ENCODE measurements at places on chromosomes 2 and 18.

DNA sequence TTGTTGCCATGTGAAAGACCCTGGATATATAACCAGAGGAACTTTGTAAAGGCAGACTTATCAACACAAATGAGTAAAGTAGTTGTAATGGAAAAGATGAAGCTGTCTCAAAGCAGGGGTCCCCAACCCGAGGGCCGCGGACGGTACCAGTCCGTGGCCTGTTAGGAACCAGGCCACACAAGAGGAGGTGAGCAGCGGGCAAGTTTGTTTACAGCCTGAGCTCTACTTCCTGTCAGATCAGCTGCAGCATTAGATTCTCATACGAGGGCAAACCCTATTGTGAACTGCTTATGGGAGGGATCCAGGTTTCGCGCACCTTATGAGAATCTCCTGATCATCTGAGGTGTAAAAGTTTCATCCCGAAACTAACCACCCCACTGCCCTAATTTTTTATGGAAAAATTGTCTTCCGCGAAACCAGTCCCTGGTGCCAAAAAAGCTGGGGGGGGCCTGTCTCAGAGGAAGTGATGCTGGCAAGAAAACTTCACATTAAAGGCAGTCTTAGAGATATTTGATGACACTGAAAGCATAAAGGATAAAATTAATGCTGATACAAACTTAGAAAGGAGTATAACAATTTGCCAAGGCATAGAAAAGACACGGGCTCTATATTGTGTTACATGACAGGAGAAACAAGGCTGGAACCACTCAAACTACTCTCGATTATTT is 57.5 kb upstream of the MSTN start:
- DNase-seq = no peak

GRCh38 chr18:54883816-54884604 is 55.7 kb downstream of the RAB27B start:
- DNase-seq = no peak

DNA sequence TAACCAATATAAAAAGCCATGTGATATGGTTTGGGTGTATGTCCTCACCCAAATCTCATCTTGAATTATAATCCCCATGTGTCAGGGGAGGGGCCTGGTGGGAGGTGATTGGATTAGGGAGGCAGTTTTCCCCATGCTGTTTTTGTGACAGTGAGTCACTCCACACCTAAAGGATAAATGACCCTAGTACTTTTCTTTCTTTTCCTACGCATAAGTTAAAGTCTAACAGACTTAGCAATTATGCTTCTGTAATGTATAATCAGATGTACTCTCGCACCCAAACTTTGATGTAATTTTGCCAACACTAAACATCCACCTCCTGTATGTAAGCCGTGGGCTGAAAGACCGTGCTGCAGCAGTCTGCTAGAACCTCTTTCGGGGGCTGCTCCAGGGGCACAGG is 97.2 kb upstream of the DSEL start:
- DNase-seq = no peak

- no peak for DNase-seq
These were observed 994 bp downstream of the KLHL41 start for GRCh38 chr2:169510496-169510895.

DNA sequence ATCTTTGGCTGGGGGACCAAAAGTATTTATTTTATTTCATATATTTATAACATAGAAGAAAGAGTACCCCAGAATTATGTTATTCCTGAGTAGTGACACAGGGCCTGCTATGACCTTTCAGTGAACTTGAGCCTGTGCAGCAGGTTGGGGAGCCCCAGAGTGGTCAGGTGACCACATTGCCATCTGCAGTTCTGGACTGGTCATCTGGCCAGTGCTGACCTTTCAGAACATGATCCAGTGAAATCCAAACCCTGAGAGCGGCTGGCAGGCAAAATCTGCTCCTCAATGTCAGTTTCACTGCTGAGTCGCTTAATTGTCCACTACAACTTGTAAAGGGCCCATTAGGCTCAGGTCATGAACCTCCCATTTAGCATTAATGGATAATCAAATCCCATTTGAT is 336.7 kb upstream of the KCNH7 start:
- no peak for DNase-seq

DNA sequence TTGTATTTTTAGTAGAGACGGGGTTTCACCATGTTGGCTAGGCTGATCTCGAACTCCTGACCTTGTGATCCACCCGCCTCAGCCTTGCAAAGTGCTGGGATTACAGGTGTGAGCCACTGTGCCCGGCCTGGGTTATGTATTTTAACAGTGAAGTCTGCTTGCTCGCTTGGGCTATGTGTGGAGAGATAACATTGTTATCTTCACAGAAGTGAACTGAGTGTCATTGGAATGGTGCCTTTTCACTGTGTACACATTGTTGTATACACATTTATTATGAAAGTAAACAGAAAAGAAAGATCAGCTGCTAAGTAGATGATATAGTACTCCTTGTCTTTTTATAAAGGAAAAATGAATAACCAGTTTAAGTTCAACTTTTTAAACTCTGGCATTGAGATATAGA is 30.4 kb downstream of the RNF138 start:
- DNase-seq = no peak

DNA sequence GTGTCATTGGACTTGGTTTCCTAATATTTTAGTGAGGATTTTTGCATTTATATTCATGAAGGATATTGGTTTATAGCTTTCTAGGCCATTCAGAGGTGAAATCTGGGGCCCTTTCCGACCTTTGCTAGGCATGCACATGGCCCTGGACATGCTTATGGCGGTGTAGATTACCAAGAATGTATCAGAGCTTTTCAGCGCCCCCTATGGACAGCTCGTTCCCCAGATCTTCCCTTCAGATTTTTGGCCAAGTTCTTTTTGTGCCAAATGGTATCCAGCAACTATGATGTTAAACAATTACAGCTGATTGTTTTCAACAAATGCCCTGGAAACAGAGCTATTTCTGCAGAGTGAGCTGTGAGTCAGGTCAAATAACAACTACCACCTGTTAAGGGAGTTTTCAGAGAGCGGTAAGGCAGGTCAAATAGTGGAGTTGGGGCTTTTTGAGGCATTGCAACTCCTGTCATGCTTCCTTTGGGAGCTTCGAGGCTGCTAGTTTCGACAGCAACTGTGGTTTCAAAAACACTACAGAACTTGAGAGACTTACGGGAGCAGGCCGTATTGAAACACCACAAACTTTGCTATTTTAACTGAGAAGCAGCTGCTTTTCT is 188.3 kb downstream of the ZNF516 start:
- no peak for DNase-seq

Data from activated gamma-delta T cell treated with anti-CD3 and anti-CD28 coated beads, Interleukin-2, amount 50 U/mL, for 16 hours (primary cell).